ENCODE measurements at places on chromosomes 7 and 10.
A peak's percentile ranks its signal among the peaks of the same experiment; 100 is the strongest.

DNA sequence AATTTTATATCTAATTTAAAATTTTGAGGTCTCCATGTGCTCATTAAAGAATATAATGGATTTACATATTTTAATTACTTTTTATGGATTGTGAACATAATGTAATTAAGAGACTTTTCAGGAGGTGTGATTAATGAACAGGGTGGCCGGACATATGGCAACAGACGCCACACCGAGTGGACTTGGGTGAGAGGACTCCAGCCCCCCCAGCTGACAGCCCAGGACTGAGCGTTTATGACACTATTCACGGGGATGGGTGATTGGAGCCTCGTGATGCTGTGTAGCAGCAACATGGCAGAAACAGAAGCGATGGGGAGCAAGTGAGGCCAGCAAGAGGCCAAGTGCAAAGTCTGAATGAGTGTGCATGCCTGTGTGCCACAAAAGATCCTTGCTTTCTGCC, 1176.9 kb downstream of the TYW1 start:
- DNase-seq, result no peak

DNA sequence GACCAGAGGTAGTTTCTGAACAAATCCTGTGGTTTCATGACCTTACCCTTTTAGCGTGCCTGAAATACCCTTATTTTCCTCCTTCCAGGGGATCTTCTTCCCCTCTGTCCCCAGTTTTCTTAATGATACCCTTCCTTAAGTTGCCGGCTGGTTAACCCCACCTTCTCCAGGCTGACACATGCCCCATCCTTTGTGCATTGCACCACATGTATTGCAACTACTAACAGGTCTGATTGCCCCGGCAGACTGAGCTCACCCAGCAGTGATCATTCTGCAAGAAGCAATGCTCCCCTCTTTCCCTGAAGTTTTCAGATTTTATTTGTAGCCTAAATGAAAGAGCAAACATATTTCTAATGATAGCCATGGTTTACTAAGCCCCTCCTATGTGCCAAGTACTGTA, 108.2 kb downstream of the HIP1 start:
- DNase-seq, result no peak

DNA sequence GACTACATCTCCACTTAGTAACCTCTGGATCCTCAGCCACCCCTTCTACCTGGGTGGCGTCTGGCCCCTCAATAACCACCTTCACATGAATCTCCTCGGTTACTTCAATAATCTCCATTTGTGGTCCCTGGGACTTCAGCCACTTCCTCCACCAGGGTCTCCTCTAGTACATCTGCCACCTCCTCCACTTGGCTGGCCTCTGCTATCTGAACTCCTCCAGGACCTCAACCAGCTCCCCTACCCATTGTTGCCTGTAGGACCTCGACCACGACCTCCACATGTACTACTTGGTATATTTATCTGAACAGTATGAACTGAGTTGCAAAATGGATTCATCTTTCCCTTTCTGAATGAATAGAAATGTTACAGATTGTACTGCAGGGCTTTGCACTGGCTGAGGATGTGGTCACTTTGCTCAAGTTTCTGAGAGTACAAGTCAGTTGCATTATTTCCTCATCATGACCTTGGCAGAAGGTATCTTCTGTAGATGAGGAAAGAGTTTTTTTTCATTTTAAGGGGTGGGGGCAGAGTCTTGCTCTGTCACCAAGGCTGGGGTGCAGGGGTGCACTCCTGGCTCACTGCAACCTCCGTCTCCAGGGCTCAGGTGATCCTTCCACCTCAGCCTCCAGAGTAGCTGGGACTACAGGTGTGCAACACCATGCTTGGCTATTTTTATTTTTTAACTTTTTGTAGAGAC, 36.0 kb downstream of the MAT1A start:
- DNase-seq, result no peak

- no peak for DNase-seq
These were observed 65.1 kb upstream of the NEBL start for GRCh38 chr10:20962165-20962564.

DNA sequence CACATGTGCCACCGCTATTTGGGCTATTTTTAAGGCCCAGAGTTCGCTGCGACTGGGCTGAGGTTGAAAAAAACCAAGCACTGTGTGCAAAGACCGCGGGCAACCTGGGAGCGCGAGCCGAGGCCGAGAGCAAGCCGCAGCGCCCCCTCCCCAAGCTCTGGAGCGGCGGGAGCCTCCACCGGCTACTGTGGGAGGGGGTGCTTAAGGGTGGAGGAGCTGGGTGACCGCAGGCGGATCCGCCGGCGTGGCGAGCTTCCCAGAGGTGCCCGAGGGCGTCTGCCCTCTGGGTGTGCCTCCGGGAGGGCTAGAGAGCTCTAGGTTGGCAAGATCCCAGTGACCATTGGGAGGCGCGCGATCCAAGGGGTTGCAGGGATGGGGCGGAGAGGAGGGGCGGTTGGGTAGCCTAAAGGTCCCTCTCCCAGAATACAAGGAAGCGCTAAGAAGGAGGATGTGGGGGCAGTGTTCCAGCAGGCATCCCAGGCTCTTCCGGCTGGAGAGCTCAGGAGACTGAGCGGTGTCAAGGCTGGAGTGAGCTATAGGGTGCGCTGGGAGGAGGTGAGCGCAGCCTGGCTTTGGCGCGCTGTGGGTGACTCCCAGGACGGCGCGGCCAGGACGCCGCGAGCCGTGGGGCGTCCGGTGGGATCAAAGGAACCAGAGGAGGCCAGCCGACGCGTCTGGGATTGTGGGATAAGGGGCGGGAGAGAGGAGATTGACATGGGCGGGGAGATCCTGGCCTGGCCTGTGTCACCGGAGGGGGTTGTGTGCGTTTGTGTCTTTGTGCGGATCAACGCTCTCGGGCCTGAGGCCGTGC, 8.0 kb downstream of the DLX5 start:
- peak; percentile 93 for DNase-seq

DNA sequence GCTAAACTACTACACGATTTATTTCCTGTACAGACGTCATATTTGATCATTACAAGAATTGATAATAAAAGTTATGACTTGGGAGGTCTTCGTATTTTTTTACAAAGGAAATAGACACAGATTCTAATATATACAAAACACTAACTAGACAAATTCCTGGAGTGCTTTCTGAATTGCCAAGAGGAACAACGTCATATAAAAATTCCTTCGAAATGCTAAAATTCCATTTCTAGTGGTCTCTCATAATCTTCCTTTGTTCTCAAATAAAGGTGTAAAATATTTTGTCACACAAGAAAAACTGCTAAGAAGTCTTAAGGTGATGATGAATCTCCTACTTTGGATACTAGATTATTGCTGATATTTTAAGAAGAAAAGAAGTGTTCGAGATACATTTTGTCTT, 85.4 kb downstream of the CDK6 start:
- DNase-seq, result no peak

- DNase-seq, result no peak
These were observed 133.4 kb downstream of the JCAD start for GRCh38 chr10:29925771-29926692.

- DNase-seq, result no peak
These were observed 17.3 kb downstream of the ACTR1A start for GRCh38 chr10:102485093-102485784.

DNA sequence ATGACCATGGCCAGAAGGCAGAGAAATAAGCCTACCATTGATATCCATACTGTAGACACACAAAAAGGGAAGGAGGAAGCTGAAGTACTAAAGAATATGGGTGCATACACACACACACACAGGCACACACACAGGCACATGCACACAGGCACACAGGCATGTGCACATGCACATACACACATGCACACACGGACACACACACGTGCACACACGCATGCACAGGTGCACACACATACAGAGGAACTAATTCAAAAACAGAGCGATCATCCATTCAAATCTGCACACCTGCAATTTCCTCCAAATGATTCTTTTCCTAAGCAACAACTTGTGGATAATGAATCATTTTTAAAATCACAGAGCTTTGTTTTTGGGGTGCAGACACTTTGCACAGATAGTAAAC, 166.7 kb upstream of the ADARB2 start:
- DNase-seq, result no peak

DNA sequence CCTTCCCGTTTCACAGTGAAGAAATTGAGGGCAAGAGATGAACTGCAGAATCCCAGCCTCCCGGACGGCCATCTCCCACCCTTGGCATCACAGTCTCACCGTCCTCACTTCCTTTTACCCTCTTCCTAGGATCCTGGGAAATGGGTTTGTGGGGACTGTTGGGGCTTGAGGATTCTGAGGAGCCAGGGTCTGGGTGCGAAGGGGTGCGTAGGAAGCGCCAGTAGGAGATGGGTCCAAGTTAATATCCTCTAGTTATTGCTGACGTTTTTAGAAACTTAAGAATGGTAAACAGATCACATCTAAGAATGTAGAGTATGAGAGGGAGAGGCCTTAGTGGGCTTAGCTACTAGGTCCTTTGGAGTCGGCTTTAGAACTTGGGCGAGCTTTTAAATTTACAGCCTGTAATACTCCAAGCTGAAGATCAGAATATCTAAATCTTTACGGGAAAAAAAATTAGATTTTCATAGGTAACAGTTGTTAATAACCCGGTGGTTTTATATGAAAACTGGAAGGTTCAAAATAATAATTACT, 696 bp downstream of the MALSU1 start:
- no peak for DNase-seq

GRCh38 chr7:138992052-138992531, 10.9 kb upstream of the KIAA1549 start:
- DNase-seq, result no peak

- DNase-seq, result no peak
These were observed 19.0 kb upstream of the DMBT1 start for GRCh38 chr10:122541541-122542002.

DNA sequence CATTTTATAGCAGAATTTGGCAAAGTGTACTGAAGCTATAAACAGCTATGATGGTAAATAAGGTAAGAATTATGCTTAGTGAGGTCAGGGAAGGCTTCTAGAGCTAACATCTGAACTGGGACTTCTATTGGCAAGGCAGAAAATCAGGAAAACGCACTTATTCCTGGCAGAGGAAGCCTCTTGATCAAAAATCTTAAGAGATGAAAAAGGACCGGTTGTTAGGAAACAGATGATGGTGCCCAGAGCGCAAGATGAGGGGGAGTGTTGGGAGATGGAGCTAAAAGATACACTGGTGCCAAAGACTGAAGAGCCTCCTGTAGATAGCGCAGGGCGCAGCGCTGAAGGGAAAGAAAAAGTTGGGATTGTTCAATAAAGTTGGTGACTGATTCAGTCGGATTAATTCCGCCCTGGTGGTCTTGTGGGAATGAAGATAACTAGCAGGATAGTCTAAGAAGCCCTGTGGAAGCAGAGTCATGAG, 550 bp upstream of the CALU start:
- no peak for DNase-seq

- no peak for DNase-seq
These were observed 28.8 kb upstream of the C10orf53 start for GRCh38 chr10:49650724-49651034.

- no peak for DNase-seq
These were observed 31.7 kb downstream of the ARHGAP12 start for GRCh38 chr10:31896968-31897384.

DNA sequence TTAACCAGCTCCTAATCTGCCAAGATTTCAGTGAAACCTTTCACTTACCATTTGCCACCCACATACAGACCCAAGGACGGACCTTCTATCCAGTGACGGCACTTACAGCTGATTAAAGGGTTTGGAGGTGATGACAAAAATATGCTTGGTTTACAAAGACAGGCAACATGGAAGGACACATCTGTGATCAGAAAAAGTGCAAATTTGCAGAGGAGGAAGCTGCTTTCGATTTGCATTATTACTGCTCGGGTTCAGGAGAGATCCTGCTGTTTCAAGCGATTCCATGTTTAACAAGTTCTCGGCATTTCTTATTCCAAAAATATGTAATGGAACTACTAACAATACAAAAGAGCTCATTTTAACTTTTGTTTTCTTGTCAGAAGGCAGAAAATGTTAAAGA, 109.0 kb downstream of the JAZF1 start:
- DNase-seq, result no peak

DNA sequence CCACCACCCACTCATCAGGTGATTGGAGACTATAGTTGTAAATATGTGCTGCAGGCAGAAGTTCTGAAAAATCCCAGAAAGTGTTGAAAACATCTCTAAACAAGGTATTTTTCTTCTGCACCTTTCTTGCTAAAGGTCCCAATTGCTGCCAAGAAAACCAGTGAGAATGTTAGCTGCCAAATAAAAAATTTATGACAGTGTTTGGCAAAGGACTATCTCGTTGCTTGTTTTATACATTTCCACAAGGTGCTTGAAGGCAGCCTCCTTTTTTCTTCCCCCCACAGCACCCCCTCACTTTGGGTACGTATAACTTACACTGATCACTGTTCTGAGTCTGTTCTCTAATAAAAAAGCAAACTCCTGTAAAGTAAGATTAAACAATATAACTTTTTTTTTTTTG, 158.6 kb upstream of the TCF7L2 start:
- DNase-seq, result no peak

- DNase-seq, result no peak
These were observed 338.9 kb upstream of the MBL2 start for GRCh38 chr10:53111529-53111928.
